ENCODE measurements at places on chromosomes 4 and X. TPM values are rescaled to one million over a fixed set of nuclear protein-coding genes. Genes with fewer than 3 reads are reported as not detected.

The CAMK2D gene
- 98.2 TPM for total RNA-seq

The P2RY10 gene
- 6.3 TPM for total RNA-seq

The PRRG1 gene
- total RNA-seq, result 4.7 TPM

The MEPE gene
- not detected for total RNA-seq

The BMP3 gene
- total RNA-seq, result 24.1 TPM

DNA sequence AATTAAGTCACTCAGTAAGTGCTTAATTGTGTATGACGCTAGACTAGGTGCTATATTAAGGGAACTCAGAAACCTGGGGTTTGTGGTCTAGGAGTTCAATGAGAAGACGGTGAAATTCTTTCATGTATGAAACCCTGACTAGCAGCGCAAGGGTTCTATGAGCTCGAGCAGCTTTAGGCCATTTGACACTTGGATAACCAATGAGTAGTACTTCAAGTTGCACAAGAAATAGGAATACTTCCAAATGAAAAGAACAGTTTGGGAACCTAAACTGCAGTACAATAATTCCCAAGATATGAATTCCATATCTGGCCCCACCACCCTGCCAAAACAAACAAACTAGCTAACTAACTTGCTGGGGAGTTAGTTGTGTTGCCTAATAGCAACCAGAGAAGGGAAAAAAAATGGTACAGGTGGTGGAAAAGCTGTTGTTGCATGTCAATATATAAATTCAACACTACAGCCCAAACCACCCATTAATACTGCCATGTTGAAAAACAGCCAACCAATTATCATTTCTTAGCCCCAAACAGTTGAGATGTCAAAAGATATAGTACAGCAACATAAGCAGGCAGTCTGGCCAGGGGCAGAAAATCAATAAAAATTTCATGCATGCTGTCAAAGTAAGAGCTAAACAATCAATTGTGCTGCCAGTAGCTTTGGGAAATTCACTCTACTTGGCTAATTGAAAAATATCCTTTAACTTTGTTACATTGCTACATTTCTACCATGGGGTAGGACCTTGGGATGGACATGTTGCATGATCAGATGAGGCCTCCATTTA is 54.6 kb upstream of the MCF2 start:
- H3K4me1 ChIP-seq, result no peaks in the 10 kb centered on the region
- peaks cover 8% of the 10 kb centered on the region for H3K36me3 ChIP-seq
- H3K27ac ChIP-seq, result no peak overlapping the region
- no peak overlapping the region for H3K4me3 ChIP-seq
- no peaks in the 10 kb centered on the region for H3K27me3 ChIP-seq

GRCh38 chr4:98771959-98772632 is 113.7 kb upstream of the TSPAN5 start:
- no peak for DNase-seq
- no peaks in the 10 kb centered on the region for H3K27me3 ChIP-seq
- H3K27ac ChIP-seq, result no peak overlapping the region
- no peaks in the 10 kb centered on the region for H3K4me1 ChIP-seq
- no peaks in the 10 kb centered on the region for H3K36me3 ChIP-seq

DNA sequence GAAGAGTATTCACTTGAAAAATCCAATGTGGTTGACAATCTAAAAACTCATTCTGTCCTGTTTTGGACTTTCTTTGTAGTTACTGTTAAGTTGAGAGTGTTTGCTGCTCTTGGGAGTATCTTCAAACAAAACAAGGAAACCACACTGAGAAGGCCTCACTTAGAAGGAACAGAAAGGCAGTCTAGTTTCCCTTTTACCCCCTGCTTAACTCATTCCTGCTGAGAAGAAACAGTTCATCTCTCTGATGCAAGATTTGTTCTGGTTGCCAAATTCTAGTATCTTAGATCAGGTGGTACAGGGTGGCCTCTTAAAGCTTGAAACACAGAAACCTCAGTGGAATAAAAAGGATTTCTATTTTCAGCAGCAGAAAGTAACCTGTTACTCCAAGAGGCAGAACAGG is 41.4 kb downstream of the GUCY2F start:
- H3K27ac ChIP-seq, result no peak overlapping the region
- H3K36me3 ChIP-seq, result no peaks in the 10 kb centered on the region
- no peaks in the 10 kb centered on the region for H3K4me1 ChIP-seq
- H3K4me3 ChIP-seq, result no peak overlapping the region
- H3K27me3 ChIP-seq, result no peaks in the 10 kb centered on the region

DNA sequence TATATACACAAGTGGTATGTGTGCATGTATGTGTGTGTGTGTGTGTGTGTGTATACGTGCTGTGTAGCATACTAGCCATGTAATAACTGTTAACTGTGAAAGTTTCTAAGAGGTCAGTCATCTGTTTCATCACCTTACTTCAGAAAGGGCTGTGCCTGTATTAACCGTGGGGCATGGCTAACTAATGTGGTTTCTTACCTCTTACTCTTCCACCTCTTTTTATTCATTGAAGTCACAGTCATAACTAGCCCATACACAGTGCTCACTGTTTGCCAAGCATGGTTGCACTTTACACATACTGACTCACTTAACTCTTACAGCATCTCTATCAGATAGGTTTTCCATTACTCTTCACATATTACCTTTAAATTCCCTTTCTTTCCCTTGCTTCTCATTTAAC is 23.7 kb upstream of the LRAT start:
- H3K4me3 ChIP-seq, result no peak overlapping the region
- H3K27me3 ChIP-seq, result no peaks in the 10 kb centered on the region
- H3K27ac ChIP-seq, result no peak overlapping the region
- no peaks in the 10 kb centered on the region for H3K36me3 ChIP-seq

- no peak overlapping the region for H3K4me3 ChIP-seq
- H3K27ac ChIP-seq, result no peak overlapping the region
- DNase-seq, result no peak
- peaks cover 5% of the 10 kb centered on the region for H3K27me3 ChIP-seq
- H3K4me1 ChIP-seq, result no peaks in the 10 kb centered on the region
Measured at GRCh38 chrX:131955099-131955777, 67.9 kb upstream of the STK26 start.

- no peak overlapping the region for H3K4me3 ChIP-seq
- H3K36me3 ChIP-seq, result peaks cover 5% of the 10 kb centered on the region
- H3K4me1 ChIP-seq, result no peaks in the 10 kb centered on the region
- no peaks in the 10 kb centered on the region for H3K27me3 ChIP-seq
- no peak for DNase-seq
Measured at GRCh38 chr4:55364691-55365344, 18.8 kb downstream of the SRD5A3 start.

- H3K36me3 ChIP-seq, result no peaks in the 10 kb centered on the region
- DNase-seq, result no peak
- H3K4me1 ChIP-seq, result no peaks in the 10 kb centered on the region
Measured at GRCh38 chrX:148466292-148466691, 34.1 kb upstream of the AFF2 start.

- no peaks in the 10 kb centered on the region for H3K27me3 ChIP-seq
- no peak overlapping the region for H3K4me3 ChIP-seq
- peaks cover 4% of the 10 kb centered on the region for H3K4me1 ChIP-seq
- no peak overlapping the region for H3K27ac ChIP-seq
Measured at GRCh38 chr4:24248674-24249630, 335.4 kb downstream of the DHX15 start.

DNA sequence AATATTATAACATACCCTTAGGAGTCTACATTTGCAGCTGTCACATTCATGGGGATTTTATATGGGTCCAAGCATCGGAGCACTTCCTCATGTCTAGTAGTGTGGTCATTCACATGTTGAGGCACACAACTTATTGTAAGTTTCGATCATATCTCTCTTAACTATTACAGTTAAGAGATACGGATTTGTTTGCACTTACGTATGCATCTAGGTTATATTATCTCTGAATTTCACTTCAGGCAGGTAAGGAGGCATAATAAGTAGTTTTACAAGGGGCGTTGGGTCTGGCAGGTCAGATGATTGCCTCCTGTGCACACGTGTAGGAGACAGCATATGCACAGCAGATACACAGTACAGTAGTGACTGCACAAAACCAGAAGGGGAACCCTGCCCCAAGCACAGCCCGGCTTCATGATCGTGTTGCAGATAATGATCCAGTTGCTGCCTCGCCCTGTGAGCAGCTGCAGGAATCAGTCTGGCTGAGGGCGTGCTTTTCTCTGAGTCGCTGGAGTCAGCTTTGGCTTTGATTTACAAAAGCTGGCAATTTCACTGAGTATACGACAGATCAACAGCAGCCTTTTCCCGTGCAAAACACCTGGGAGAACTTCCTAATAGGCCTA is 302.9 kb upstream of the GATB start:
- H3K36me3 ChIP-seq, result no peaks in the 10 kb centered on the region
- H3K4me3 ChIP-seq, result no peak overlapping the region
- peak; percentile 35 for DNase-seq
- H3K4me1 ChIP-seq, result no peaks in the 10 kb centered on the region

DNA sequence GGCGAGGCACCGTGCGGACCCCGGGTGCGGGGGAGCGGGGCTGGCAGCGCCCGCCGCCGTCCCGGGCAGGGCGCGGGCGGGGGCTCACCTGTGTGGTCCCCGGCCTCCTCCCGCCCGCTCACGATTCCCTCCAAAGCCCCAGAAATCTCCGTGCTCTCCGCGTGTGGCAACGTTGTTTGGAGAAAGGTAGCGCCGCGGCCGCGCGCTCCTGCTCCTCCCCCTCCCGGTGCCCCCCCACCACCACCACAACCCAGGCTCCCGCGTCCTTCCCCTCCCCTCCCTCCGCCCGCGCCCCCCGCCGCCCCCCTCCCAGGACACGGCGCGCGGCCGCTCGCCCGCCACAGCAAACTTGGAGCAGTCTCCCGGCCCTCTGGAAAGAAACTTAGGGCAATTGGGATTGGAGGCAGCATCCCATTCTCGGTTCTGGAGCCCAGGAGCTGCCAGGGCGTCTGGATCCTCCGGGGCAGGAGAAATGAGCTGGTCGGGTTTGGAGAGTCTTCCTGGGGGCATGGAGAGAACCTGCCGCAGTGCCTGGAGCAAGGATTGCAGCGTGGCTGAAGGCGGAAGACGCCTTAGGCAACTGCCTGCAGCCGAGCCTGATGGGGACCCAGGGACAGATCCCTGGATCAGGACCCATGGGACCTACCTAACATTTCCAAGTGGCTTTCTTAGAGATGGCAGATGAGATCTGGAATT is 855 bp downstream of the KLF3 start:
- H3K36me3 ChIP-seq, result no peaks in the 10 kb centered on the region
- H3K4me3 ChIP-seq, result peak overlapping the region; percentile 91
- peak overlapping the region; percentile 100 for H3K27ac ChIP-seq

DNA sequence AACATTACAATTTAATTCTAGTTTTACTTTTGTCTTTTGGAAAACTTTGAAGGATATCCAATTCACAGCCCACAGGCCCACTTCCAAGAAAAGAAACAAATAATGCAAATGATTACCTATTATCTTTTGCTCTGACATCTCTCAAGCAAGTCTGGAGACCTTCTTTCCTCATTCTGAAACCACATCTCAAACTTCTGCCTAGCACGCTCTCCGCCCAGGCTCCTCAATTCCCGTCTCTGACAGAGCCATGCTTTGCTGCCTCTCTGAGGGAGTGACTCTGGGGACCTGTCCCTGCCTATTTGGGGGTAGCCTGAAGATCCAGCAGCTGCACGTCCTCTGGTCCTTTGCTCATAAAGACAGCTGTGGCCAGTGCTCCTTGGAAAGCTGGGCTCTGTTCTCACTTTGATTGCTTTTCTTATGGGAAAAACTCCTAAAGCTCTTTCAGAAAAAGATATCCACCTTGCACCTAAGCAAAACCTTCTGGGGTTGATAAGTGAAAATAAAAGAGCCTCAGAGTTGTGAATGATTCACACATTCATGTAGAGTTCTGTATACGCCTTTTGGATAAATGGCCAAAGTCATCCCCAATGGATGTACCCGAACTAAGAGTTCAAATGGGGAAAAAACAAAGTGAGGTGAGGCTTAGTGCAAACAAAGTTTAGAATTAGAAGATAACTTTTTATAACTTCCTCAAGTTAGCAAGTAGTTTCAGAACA is 72.4 kb upstream of the TNIP3 start:
- H3K4me1 ChIP-seq, result peaks cover 7% of the 10 kb centered on the region
- no peak overlapping the region for H3K27ac ChIP-seq
- no peak for DNase-seq

DNA sequence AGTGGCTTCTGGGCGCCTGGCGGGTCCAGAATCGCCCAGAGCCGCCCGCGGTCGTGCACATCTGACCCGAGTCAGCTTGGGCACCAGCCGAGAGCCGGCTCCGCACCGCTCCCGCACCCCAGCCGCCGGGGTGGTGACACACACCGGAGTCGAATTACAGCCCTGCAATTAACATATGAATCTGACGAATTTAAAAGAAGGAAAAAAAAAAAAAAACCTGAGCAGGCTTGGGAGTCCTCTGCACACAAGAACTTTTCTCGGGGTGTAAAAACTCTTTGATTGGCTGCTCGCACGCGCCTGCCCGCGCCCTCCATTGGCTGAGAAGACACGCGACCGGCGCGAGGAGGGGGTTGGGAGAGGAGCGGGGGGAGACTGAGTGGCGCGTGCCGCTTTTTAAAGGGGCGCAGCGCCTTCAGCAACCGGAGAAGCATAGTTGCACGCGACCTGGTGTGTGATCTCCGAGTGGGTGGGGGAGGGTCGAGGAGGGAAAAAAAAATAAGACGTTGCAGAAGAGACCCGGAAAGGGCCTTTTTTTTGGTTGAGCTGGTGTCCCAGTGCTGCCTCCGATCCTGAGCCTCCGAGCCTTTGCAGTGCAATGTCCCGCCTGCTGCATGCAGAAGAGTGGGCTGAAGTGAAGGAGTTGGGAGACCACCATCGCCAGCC is at the start of gene ATOH1:
TSS of gene ATOH1 (plus strand) at position 422 of the 663 bp plus-strand sequence. CDS start at position 596, 174 bp downstream.
- H3K4me3 ChIP-seq, result no peak within 1 kb of the TSS
- peaks cover 84% of the 10 kb centered on the region for H3K27me3 ChIP-seq
- H3K4me1 ChIP-seq, result peaks cover 24% of the 10 kb centered on the region
- no peak for DNase-seq

GRCh38 chrX:116493271-116493670 is 30.5 kb upstream of the CT83 start:
- no peak overlapping the region for H3K4me3 ChIP-seq
- DNase-seq, result no peak
- H3K27ac ChIP-seq, result no peak overlapping the region
- H3K27me3 ChIP-seq, result no peaks in the 10 kb centered on the region
- H3K36me3 ChIP-seq, result no peaks in the 10 kb centered on the region

DNA sequence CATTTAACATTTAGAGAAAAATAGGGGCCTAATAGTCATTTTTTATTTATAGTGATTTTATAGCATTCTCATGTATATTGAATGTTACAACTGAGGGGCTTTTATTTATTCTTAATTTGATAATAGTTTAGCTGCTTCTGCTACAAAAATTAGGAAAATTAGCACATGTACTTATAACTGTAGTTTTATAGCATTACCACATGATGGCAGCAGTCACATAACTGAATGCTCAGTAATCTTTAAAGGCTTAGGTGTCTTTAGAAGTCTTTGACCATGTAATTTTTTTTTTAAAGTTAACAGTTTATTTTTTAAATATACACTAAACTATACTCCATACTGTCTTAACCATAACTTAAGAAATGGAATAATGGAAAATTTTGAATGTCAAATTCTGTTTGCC is 136.6 kb downstream of the STAG2 start:
- H3K4me1 ChIP-seq, result no peaks in the 10 kb centered on the region
- DNase-seq, result no peak
- no peak overlapping the region for H3K27ac ChIP-seq
- H3K36me3 ChIP-seq, result peaks cover 4% of the 10 kb centered on the region

GRCh38 chr4:98803251-98803650 is 125.7 kb downstream of the EIF4E start:
- H3K36me3 ChIP-seq, result no peaks in the 10 kb centered on the region
- DNase-seq, result no peak
- H3K4me1 ChIP-seq, result no peaks in the 10 kb centered on the region
- H3K27ac ChIP-seq, result no peak overlapping the region
- H3K4me3 ChIP-seq, result no peak overlapping the region
- no peaks in the 10 kb centered on the region for H3K27me3 ChIP-seq
